ENCODE measurements at places on chromosomes 6 and 20.

DNA sequence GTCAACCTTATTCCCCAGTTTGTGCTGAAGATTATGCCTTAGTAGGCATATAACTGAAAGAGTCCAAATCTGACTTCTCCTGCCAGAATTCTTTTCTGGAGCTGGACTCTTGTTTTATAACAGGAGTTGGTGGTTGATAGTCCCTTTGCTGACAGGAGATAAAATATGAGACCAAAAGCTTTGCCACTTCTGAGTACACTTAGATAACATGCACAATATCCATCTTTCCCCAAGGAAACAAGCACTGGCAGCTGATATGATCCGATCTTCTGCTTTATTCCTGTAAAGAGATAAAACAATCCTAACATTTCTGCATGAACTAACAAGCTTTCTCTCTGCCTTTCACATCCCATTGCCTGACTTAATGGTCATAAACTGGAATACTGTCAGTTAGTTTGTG lies 1265.4 kb upstream of the ADGRB3 start:
- no peak for DNase-seq

GRCh38 chr6:1525364-1526038 lies 84.2 kb upstream of the FOXC1 start:
- DNase-seq: no peak

DNA sequence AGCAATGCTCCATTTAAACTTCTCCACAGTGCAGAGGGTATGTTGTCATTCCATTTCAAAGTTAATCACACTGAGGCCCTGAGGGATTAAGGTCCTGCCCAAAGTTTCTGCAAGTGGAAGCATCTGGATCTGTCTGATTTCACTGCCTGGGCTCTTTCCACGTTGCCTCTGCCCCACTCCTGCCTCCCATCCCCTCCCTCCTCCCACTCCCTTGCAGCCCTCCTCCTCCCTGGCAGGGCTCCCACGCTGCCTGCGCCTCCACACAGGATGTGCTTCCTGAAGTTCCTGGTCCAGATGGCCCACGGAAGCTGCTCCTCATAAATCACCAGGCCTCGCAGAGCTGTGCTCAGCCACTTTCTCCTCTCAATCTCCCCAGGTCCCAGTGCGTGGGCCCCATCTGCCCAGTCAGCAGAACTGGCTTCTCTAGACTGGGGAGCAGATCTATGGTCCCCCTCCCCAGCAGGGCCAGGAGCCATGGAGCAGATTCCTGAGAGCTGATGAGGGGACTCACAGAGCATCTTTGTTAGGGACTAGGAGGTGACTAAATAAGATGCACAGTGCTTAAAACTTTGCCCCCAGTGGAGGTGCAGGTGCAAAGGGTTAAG lies 65.4 kb upstream of the MAFB start:
- no peak for DNase-seq

DNA sequence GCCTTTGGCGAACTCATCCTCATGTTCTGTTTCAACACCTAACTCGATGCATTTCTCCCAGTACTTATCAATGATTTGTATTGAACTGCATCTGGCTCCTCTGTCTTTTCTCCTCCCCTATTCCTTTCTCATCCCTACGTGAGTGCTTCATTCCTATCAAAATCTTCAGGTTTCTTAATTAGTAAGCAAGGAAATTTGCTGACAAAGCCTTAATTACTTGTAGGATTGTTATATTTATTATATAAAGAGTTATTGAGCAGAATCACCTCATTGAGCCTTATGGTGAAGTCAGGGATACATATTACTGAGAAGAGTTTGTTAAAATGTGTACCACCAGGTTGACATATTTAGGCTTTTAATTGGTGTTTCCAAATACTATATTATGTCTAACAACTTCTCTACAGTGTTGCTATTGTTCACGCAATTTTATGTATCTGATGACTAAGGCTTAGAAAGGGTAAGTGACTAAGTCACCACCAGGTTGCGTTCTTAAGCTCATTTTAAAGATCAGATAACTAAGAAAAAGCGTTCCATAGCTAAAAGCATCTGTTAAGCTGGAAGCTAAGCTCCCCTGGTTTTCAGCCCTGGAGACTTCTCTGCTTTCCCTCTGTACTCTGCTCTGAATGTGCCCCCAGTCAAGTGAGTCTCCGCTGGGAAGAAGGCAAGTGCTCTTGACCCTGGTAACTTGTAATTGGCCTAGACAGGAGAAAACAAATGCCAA lies 18.9 kb downstream of the SCGN start:
- no peak for DNase-seq

DNA sequence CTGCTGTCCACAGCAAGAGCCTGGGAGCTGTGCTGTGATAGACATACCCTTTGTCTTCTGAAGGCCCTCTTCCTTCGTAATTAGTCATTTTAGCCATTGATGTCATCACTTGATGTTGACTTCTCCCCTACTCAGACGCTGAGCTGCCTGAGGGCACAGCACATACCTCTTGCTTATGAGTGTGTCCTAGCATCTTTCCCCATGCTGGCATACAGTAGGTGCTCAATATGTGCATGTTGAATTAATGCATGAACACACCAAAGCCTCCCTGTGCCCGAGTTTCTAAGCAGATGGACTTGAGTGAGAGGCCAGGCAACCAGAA lies 35.8 kb upstream of the FAM83D start:
- no peak for DNase-seq

GRCh38 chr6:170127151-170127550 lies 163.7 kb downstream of the DLL1 start:
- no peak for DNase-seq

- DNase-seq: no peak
Observed at GRCh38 chr6:38290133-38290799, 349.5 kb downstream of the BTBD9 start.

DNA sequence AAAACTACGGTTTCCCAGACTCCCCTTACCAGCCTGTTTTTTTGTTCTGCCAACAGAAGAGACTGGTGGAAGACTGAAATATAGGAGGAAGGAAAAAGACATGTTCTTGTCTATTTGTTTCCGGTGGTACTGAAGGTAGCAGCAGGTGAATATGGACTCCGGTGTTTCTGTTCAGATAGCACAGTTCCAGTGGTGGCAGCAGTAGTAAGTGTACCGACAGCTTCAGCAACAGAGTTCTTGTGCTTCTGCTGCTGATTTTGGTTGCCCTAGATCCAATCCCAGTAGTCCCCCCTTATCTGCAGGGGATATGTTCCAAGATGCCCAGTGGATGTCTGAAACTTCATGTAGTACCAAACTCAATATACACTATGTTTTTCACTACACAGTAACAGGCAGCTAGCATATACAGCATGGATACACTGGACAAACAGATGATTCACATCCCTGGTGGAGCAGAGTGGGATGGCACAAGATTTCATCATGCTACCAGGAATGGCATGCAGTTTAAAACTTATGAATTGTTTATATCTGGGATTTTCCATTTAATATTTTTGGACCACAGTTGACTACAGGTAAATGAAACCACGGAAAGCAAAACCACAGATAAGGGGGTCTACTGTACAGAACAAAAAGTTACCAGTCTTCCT lies 301.8 kb downstream of the BTBD9 start:
- no peak for DNase-seq

DNA sequence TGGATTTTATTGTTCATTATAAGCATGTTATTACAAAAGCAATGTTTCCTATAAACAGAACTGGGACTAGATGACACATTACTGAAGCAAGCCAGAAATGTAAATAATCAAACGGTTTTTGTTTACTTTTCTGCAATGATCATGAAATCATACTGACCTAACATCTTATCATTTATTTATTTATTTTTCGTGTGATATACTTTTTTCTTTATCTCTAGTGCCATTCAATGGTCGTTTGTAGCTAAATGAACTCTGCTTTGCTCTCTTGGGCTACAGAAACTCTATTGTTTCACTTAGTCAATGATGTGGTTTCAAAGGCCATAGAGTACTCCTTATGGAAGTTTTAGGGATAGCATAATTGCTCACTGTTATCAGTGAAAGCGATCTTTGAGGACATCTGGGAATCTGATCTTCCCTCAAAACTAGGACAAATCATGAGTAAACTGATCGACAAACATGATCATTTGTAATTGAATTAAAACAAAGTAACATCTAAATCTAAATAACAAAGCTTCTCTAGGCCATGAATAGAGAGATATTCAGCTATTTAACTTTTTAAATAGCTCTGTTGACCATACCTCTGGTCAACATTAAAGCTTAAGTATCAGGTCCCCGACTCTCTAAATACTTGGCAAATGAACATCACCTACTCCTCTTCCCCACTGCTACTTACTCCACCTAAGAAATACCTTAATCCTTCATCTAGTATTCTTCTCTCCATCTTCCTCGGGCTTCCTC lies 933.4 kb downstream of the TFAP2A start:
- DNase-seq: no peak

GRCh38 chr6:11096109-11096508 lies 2.5 kb downstream of the SMIM13 start:
- DNase-seq: no peak

DNA sequence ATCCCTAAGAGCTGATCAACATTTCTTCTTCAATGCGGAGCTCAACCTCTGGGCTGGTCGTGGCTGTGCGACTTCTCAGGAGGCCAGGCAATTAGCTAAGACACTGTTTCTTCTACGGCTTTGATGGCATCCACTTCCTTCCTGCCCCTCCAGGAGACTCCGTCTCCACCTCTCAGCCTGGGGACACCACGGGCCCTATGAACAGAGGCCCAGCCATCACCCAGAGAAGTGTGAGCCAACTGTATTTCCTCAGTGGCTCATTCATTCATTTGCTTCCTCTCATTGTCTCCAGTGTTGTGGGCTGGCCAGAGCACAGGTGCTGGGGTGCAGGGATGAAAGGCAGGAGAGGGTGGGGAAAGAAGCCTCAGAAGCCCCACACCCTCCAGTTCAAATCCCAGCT lies 51.8 kb upstream of the APCDD1L start:
- no peak for DNase-seq

DNA sequence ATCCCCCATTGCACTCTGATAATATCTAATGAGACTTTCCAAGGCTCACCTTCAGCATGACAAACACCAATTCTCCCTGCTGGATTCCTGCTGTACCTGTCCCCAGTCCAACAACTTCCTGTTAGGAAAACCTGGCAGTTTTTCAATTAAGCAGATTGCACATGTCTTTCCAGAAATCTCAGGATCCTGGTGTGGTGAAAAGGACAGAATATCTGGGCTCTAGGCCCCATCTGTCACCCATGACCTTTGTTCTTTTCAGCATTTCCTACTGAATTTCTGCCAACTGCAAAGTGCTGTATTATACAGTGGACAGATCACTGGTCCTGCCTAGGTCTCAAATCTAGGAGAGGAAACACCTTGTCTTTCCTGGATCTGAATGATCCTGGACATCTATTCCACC lies 27.7 kb upstream of the DTNBP1 start:
- no peak for DNase-seq

GRCh38 chr6:45857827-45858226 lies 157.8 kb downstream of the CLIC5 start:
- DNase-seq: no peak

- DNase-seq: no peak
Observed at GRCh38 chr6:116349216-116349615, 21.5 kb upstream of the DSE start.

- DNase-seq: no peak
Observed at GRCh38 chr6:38068854-38069590, 249.5 kb downstream of the ZFAND3 start.

DNA sequence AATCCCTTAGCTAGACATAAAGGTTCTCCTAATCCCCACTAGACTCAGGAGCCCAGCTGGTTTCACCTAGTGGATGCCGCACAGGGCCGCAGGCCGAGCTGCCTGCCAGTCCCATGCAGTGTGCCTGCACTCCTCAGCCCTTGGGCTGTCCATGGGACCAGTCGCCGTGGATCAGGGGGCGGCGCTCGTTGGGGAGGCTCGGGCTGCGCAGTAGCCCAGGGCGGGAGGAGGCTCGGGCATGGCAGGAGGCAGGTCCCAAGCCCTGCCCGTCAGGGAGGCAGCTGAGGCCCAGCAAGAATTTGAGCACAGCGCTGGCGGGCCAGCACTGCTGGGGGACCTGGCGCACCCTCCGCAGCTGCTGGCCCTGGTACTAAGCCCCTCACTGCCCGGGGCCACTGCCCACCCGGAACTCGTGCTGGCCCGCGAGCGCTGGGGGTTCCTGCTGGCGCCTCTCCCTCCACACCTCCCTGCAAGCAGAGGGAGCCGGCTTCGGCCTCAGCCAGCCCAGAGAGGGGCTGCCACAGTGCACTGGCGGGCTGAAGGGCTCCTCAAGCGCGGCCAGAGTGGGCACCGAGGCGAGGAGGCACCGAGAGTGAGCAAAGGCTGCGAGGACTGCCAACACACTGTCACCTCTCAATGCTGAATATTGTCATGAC lies 307.8 kb downstream of the C6orf118 start:
- no peak for DNase-seq

DNA sequence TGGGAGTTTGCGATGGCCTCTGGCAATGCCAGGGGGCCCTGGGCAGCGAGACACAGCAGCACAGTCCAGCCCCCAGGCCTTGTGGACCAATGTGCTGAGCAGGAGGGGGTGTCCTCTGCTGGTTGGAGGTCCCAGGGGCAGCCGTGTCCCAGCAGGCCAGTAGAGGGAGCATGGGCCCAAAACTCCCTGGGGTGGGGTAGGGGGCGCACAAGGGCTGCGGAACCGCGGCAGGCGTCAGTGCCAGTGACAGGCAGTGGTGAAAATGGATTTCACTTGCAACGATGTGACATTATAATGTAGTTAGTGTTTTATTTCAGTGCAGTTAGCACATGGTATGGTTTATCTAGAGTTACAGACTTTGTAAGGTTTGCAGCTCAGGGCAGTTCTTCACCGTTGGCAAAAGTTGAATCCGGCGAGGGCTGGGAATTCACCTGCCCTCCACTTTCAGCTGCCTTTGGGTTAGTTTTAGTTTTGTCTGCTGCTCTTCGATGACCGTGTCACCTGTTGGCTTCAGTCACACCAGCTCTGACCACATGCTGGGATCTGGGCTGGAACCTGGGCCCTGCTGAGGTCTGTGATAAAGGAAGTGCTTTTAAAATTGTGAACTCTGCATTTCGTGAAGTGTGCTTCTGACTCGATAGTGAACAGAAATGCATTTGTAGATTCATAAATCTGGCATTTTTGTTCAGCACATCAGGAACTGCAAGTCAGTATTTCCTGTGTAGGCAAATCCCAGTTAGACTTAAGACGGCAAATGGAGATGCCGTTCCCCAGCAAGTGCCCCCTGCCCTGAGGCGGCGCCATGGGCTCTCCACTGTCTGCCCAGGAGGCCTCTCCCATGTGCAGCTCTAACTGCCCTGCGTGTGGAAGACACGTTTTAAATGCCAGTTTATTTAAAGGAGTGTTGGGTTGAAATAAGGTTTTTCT lies 46.8 kb downstream of the PYGB start:
- DNase-seq: no peak

- no peak for DNase-seq
Observed at GRCh38 chr6:11494786-11495564, 42.6 kb upstream of the TMEM170B start.

- no peak for DNase-seq
Observed at GRCh38 chr6:30747902-30748769, 3.8 kb upstream of the IER3 start.

- DNase-seq: no peak
Observed at GRCh38 chr6:85569323-85569722, 24.3 kb downstream of the SNX14 start.

- DNase-seq: no peak
Observed at GRCh38 chr6:31765910-31766794, 3.7 kb downstream of the SAPCD1 start.

GRCh38 chr20:33612001-33612400 lies 50.1 kb upstream of the C20orf144 start:
- no peak for DNase-seq

All from cortex of kidney (tissue), 1 donor.